ENCODE measurements at places on chromosomes 5 and 9.

DNA sequence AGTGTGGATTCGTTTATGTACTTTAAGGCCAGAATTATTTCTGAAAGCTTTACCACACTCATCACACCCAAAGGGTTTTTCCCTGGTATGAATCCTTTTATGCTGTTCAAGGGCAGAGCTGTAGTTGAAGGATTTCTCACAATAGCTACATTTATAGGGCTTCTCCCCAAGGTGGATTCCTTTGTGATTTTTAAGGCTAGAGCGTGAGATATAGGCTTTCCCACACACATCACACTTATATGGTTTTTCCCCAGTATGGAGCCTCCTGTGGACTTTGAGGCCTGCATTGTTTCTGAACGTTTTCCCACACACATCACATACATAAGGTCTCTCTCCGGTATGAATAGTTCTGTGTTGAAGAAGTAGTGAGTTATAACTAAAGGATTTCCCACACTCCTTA, 11.2 kb downstream of the ZFP62 start:
- DNase-seq = no peak

DNA sequence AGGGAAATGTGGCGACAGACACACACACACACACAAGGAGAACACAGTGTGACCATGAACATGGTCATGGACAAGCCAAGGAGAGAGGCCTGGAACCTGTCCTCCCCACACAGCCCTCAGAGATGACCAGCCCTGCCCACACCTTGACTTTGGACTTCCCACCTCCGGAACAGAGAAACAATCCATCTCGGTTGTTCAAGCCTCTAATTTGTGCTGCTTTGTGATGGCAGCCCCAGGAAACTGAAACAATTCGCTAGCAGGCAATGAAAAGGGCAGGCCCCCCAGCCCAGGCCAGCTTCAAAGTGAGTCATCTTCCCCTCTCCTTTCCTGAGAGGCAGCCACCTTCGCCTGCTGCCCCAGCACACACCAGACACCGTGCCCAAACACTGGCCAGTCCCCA, 47.7 kb downstream of the NSUN2 start:
- no peak for DNase-seq

- no peak for DNase-seq
Measured at GRCh38 chr9:8284884-8285283, 485.3 kb upstream of the DMAC1 start.

DNA sequence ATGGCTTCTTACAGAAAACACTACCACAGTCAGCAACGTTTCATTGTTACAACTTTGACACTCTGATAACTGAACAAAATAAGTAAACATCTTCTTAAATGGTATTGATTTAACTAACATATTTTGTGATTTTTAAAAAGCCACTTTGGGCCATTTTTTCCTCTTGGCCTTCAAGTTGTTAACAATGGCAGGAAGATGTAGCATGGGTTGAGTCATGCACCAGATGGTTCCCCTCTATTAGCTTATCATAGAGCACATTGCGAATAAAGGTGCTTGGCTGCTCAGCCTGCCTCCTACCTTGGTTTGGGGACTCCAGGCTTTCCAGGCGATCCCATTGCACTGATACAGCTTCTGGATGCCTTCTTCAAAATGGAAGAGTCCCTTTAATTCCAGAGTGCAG, 24.1 kb upstream of the CER1 start:
- DNase-seq = no peak

- DNase-seq = no peak
Measured at GRCh38 chr5:76406014-76406413, 2.9 kb downstream of the IQGAP2 start.

DNA sequence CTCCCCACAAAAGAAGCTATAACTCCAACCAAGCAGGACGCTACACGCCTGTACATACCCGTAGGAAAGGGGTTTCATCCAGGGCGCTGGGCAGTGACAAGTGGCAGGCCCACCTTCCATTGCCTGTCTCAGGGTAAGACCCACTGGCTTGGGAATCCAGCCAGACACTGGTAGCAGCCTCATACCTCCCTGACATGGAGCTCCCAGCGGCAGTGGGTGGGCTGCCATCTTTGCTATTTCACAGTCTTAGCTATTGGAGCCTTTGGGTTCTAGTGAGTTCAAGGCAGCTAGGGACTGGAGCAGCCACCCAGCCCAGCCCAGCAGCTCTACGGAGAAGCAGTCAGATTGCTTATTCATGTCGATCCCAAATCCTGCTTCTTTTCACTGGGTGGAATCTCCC, 3.4 kb upstream of the IFNA10 start:
- DNase-seq = no peak

DNA sequence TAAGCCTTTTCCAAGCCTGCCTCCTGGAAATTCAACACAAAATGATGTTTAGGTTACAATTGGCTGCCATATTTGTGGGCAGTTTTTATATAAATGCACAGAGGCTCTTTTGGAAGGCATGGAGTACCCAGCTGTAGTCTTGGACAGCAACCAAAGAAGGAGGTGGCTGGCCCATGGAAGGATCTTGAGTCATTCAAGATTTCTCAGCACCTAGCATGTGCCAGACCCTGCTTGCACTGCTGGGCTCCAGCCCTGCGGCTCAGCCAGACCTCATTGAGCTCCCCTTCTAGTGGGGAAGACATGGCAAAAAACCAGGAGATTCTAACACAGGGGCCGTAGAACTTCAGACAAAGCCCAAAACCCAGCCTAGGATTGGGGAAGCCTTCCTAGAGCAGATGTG, 22.1 kb downstream of the JADE2 start:
- DNase-seq = no peak

- no peak for DNase-seq
Measured at GRCh38 chr9:127509261-127509954, 58.1 kb downstream of the LRSAM1 start.

DNA sequence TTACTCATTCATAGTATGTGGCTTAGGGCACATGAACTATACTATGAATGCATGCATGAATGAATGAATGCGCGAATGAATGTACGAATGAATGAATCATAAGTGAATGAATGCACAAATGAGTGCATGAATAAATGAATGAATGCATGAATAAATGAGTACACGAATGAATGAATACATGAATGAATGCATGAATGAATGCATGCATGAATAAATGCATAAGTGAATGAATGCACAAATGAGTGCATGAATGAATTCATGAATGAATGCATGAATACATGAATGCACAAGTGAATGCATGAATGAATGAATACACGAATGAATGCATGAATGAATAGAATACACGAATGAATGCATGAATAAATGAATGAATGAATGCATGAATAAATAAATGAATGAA, 52.5 kb upstream of the FCN1 start:
- DNase-seq = no peak

- DNase-seq = no peak
Measured at GRCh38 chr5:117089001-117089400, 514.4 kb upstream of the SEMA6A start.

DNA sequence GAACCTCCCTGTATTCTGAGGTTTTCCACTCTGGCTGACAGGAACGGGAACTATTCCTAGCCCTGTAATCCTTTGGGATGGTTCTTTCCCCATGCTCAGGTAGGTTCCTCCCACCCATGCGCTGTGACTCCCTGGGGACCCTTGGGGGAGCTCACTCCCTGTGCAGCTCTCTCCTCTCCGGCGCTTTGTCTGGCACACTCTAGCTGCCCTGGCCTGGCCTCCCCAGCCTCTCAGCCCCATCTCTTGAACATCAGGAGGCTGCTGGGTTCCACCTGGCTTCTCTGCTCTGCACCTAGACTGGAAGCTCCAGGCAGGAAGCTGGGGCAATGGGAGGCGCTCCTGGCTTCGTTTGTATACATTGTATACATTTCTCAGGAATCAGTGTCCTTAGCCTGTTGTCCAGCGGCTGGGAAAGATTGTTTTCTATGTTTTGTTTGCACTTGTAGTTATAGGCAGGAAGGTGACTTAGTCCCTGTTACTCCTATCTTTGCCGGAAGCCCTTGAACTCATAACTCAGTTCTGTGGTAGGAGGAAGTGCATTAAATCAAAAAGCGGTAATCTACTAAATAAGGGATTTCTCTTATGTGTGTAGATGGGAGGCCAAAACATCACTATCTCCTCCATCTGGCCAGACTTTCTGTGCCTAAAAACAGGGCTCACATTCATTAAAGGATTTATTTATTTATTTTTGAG, 20.4 kb downstream of the SLC25A25 start:
- DNase-seq = no peak

- no peak for DNase-seq
Measured at GRCh38 chr5:43555895-43556606, 826 bp downstream of the PAIP1 start.

DNA sequence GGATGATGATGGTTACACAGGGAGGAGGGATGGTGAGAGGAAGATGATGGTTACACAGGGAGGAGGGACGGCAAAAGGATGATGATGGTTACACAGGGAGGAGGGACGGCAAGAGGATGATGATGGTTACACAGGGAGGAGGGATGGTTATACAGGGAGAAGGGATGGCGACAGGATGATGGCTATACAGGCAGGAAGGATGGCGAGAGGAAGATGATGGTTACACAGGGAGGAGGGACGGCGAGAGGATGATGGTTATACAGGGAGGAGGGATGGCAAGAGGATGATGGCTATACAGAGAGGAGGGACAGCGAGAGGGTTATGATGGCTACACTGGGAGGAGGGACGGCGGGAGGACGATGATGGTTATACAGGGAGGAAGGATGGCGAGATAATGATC, 64.1 kb upstream of the FCN1 start:
- no peak for DNase-seq

- peak; percentile 60 for DNase-seq
Measured at GRCh38 chr5:140244525-140245025, 58.3 kb downstream of the PFDN1 start.

- no peak for DNase-seq
Measured at GRCh38 chr5:149628221-149628620, 46.9 kb downstream of the ARHGEF37 start.

DNA sequence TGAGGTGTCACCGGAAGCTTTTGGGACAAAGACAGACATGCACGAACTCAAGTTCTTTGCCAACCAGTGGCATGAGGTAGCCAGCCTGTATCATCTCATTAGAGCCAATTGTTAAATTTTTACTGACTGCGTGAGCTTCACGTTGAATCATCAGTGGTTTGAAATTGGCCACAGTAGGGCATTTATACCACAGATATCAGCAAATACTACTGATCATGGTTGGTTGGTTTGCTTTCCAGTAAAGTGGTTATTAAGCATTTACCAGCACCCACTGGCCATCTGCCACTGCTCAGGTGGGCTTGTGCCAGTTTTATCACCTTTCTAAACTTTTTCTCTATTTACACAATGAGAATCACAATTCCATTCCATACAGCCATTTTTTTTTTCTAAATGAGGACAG, 28.4 kb upstream of the SHC3 start:
- DNase-seq = no peak

Measured in D721Med (cell line).